ENCODE measurements at places on chromosomes 7 and 10.
A peak's percentile ranks its signal among the peaks of the same experiment; 100 is the strongest.

GRCh38 chr7:87220026-87220733, 648 bp upstream of the TMEM243 start:
- DNase-seq: peak; percentile 84

GRCh38 chr10:26612151-26612915, 85.2 kb upstream of the PDSS1 start:
- DNase-seq: no peak

- no peak for DNase-seq
These were observed 89.6 kb downstream of the ITIH5 start for GRCh38 chr10:7577176-7577575.

DNA sequence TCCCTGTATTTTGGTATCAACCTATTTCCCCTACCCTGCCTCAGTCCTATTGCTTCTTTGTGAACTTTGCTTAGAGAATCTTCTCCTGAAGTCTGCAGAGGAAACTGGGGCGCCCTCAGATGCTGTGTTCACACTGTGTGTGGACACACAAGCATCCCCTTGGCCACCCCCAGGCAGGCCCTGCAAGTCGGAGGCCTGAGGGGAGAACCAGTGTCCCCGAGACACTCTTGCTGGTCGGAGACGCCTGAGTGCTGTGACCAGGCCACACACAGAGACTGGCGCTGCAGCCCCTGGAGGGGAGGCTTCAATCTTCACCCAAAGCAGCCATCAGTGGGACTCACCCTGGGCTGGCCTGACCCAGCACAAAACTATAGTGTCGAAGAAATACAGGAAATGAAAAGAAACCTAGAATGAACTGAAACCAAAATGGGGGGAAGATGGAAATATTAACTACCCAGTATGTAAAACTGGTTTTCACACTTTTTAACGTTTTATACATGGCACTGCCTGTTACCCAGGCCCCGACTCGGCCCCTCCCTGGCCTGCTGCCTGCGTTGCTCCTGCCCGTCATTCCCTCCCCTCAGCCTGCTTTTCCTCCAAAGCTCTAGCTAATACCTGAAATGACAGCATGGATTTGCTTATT, 48.4 kb upstream of the FAM20C start:
- no peak for DNase-seq

DNA sequence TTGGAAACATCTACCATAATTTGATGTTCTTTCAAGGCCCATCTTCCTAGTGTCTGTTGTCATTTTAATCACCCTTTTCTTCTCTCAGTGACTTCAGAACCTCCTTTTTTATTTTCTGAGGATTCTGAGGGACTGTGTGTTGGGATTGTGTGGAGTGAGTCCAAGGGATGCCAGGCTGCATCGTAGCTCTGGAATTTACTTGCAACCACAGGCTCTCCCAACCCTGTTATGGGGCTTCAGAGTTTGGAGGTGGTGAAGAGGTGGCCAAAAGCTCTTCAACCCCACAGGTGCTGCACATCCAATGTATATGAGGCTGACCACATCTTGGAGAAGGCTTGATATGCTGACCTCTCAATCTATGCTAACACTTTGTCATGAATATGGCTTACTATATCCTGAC, 79.5 kb upstream of the GPR141 start:
- DNase-seq: no peak

- no peak for DNase-seq
These were observed 418.9 kb upstream of the POM121L12 start for GRCh38 chr7:52616552-52616951.

- DNase-seq: no peak
These were observed 49.5 kb upstream of the ZNF746 start for GRCh38 chr7:149547126-149547525.

DNA sequence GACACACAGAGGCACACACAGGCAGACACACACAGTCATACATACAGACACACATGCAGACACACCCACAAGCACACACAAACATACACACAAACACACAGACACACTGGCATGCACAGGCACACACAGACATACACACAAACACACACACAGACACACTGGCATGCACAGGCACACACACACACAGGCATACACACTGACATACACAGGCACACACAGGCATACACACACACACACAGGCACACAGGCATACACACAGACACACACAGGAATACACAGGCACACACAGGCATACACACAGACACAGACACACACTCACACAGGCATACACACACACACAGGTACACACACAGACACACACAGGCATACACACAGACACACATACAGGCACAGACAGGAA, 340.7 kb upstream of the VSTM2A start:
- DNase-seq: no peak

DNA sequence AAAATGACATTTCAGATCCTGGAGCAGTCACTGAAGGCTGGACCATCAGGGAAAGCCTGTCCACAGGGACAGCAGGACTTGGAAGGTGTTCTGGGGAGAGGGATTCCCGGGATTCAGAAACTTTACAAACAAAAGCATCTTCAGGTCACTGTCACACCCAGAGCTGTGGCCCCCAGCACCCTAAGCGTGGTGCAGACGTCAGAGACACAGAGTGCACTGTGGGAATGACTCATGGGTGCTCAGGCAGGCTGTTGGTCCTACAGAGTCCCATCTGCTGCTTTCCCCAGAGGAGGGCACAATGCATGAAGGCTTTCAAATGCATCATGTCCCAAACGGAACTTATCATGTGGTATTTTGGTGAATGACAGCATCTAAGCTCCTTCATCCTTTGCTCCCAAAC, 13.1 kb upstream of the LRMDA start:
- no peak for DNase-seq

GRCh38 chr7:19144661-19145433, at the start of gene FERD3L:
TSS of gene FERD3L (minus strand) at chr7:19145421. CDS start at chr7:19145362, 59 bp downstream.
- no peak for DNase-seq

DNA sequence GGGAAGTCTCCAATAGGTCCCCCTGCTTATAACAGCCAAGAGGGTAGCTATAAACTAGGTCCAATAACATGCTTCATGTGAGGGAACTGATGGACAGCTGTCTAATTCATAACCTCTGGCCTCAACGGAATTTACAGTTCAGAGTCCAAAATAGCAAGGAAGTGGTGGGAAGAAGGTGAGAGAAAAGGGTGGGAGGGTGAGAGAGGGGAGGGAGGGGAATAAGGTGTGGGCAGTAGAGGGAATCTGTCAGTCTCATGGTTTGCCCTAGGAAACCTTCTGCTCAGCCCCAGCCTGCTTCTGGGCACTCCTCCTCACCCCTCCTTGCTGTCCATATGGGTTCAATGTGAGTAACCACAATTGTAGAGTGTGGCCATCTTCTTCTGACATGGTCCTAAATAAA, 133.4 kb upstream of the ADO start:
- no peak for DNase-seq

GRCh38 chr10:103153302-103154197, 39.5 kb downstream of the NT5C2 start:
- DNase-seq: no peak

- no peak for DNase-seq
These were observed 35.1 kb upstream of the ZNRF2 start for GRCh38 chr7:30249316-30249715.

DNA sequence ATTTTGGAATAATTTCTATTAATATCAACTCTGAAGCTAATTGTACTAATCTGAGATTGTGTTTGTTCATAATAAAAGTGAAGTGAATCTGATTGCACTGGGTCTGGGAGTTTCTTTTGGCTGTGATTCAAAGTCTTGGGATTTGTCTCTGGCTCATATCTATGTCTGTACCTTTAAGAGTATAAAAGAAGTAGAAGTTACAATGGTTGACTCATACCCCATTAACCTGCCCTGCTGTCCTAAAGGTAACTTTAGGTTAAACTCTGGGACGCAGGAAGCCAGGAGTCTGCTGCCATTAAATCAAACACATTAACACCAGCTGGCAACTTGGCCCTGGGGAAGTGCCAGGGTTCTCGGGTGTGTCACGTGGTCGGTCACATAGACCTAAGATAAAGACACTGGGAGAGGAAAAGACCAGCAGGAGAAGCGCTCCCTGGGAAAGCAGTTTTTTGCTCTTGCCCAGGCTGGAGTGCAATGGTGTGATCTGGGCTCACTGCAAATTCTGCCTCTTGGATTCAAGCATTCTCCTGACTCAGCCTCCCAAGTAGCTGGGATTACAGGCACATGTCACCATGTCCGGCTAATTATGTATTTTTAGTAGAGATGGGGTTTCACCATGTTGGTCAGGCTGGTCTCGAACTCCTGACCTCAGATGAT, 17.8 kb downstream of the SCD start:
- no peak for DNase-seq

GRCh38 chr7:28105234-28105633, 75.4 kb downstream of the JAZF1 start:
- no peak for DNase-seq

GRCh38 chr7:54838175-54838910, 79.3 kb upstream of the SEC61G start:
- no peak for DNase-seq
